ENCODE measurements at places on chromosomes 2 and 18.

DNA sequence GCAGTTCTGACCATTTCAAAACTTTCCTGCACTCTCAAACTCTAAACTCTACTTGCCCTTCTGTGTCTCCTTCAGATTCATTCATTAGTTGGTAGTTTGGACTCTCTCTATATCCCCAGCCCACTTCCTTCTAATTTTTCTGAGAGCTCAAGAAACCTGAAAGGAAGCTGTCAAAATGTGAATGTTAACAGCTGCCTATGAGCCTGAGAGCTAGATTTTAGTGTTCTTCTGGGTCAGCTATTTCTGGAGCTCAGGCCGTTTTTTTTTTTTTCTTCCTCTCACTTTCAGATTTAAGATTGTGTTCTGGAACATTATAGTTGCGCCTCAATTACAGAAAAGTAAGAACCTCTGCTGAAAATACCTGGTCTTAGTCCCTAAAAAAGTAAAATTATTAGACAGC lies 73.1 kb downstream of the RTN4 start:
- peaks cover 27% of the 10 kb centered on the region for H3K36me3 ChIP-seq
- H3K4me1 ChIP-seq = peaks cover 34% of the 10 kb centered on the region
- no peaks in the 10 kb centered on the region for H3K27me3 ChIP-seq
- no peak overlapping the region for H3K27ac ChIP-seq
- no peak overlapping the region for H3K4me3 ChIP-seq

GRCh38 chr18:39366656-39367055 lies 1801.1 kb upstream of the CELF4 start:
- no peaks in the 10 kb centered on the region for H3K36me3 ChIP-seq
- DNase-seq = no peak
- H3K4me3 ChIP-seq = no peak overlapping the region
- peaks cover 2% of the 10 kb centered on the region for H3K27me3 ChIP-seq
- peaks cover 4% of the 10 kb centered on the region for H3K4me1 ChIP-seq
- H3K27ac ChIP-seq = no peak overlapping the region

DNA sequence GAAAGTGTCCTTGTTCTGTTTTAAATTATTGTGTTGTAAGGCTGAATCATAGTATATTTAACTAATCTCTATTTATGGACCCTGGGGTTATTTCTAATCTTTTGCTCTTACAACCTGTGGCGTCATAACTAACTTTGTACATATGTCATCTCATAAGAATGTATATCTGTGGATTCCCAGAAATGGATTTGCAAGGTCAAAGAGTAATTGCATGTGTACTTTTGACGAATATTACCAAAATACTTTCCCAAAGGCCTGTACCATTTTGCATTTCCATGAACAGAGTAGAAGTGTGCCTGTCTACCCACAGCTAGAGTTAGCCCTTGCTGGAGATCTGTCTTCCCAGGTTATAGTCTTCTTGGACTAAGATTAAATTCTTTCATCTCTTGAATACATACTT lies 42.8 kb downstream of the SEMA4F start:
- peaks cover 3% of the 10 kb centered on the region for H3K36me3 ChIP-seq
- DNase-seq = no peak
- no peaks in the 10 kb centered on the region for H3K27me3 ChIP-seq

GRCh38 chr2:108239786-108240185 lies at the start of gene SULT1C3:
Gene SULT1C3, plus strand, starts transcription at chr2:108239968. Its CDS starts 7,227 bp downstream, at chr2:108247195.
- H3K4me1 ChIP-seq = no peaks in the 10 kb centered on the region
- DNase-seq = no peak
- no peak within 1 kb of the TSS for H3K27ac ChIP-seq
- no peaks in the 10 kb centered on the region for H3K27me3 ChIP-seq

- no peaks in the 10 kb centered on the region for H3K36me3 ChIP-seq
- H3K4me1 ChIP-seq = no peaks in the 10 kb centered on the region
- no peak overlapping the region for H3K4me3 ChIP-seq
- H3K27me3 ChIP-seq = peaks cover 7% of the 10 kb centered on the region
- no peak for DNase-seq
These were observed 225.5 kb downstream of the DYSF start for GRCh38 chr2:71678874-71679273.

GRCh38 chr2:46062637-46063412 lies 234.4 kb upstream of the EPAS1 start:
- H3K36me3 ChIP-seq = no peaks in the 10 kb centered on the region

GRCh38 chr18:48161911-48162698 lies 231.6 kb upstream of the SMAD2 start:
- DNase-seq = no peak
- no peak overlapping the region for H3K27ac ChIP-seq
- H3K36me3 ChIP-seq = no peaks in the 10 kb centered on the region

DNA sequence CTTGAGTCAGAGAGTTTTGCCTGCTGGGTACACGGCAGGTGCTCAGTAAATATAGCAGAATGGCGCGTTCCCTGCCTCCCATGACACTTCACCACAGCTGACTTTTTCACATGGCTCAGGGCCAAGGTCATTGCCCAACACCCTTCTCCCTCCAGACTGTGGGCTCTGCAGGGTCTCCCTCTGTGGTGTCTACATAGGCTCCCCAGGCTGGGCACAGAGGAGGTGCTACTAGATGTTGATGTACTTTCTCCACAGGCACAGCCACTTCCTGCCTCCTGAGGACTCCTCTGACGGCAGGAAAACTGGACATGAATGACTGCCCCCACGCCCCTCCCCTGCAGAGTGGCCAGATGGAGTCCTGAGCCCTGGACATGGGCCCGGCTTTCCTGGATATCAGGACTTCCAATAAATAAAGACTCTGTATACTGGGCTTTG lies 4.2 kb downstream of the CHCHD5 start:
- no peak for DNase-seq
- H3K36me3 ChIP-seq = peaks cover 23% of the 10 kb centered on the region
- no peaks in the 10 kb centered on the region for H3K27me3 ChIP-seq
- no peak overlapping the region for H3K27ac ChIP-seq

- DNase-seq = no peak
- H3K4me3 ChIP-seq = no peak overlapping the region
- H3K27me3 ChIP-seq = no peaks in the 10 kb centered on the region
- peaks cover 3% of the 10 kb centered on the region for H3K36me3 ChIP-seq
These were observed 79.2 kb downstream of the NDUFA10 start for GRCh38 chr2:239945751-239946561.

DNA sequence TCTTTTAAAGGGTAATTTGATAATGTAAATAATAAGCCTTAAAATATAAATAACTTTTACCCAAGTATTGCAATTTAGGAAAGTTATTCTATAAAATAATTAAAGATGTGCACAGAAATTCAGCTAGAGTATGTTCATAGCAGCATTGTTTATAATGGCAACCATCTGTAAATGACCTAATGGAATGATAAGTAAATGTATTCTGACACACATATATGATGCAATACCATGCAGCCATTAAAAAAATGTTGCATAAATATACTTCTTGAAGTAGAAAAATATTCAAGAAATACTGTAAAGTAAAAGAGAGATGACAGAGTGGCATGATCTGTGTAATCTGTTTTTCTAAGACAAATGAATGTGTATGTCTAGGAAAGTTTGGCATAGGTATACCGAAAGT lies 545.7 kb downstream of the ZEB2 start:
- H3K27me3 ChIP-seq = no peaks in the 10 kb centered on the region
- no peak overlapping the region for H3K4me3 ChIP-seq
- no peaks in the 10 kb centered on the region for H3K4me1 ChIP-seq

GRCh38 chr2:55877087-55877436 lies 46.5 kb downstream of the EFEMP1 start:
- H3K36me3 ChIP-seq = no peaks in the 10 kb centered on the region
- no peak overlapping the region for H3K27ac ChIP-seq
- H3K4me1 ChIP-seq = no peaks in the 10 kb centered on the region

DNA sequence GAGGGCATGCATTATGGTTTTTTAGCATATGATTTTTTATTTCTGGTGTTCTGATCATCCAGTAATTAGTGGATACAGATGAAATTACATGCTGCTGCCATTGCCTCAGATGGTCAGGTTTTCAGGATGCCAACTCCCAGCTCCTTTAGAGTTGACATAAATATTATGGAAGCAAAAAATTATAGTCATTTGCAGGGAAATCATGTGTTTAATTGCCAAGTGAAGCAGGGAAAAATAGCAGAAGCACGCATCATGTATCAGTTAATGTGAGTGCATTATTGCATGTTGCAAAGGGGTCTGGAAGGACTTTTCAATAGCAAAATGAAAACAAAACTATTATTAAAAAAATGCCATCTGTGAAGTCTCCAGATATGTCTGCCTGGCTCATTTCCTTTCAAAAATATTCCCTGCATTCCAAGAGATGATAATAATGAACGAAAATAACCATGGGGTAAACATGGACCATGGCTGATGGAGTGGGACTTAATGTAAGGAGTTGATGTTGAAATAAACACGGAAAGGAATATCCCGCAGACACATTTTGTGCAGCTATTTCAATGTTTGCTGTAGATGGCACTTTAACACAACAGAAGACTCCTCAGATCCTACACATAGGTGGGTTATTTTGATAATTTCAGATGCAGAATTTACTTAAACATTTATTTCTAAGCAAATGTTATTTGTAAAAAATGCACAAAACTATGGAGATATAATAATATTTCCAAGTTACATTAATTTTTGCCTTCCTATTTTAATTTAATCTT lies 87.7 kb upstream of the DYNAP start:
- H3K27ac ChIP-seq = no peak overlapping the region
- H3K4me1 ChIP-seq = no peaks in the 10 kb centered on the region
- no peaks in the 10 kb centered on the region for H3K36me3 ChIP-seq
- H3K27me3 ChIP-seq = peaks cover 7% of the 10 kb centered on the region

DNA sequence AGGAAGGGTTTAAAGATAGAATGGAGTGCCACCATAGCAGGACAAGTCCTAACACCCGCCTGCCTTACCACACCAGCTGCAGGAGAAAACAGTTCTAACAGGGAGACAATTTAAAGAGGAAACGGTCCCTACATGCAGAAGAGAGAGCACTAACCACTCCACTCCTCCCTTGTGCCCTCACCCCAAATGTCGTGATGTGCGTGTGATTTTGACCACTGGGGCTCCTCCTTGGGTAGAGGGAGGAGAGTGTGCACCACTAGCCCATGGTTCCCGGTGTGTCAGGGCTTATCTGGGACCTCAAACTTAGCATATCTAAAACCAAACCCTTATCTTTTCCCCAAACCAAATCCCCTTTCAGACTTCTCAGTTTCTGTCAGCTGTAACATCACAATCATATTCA lies 105.5 kb upstream of the CCDC68 start:
- no peak overlapping the region for H3K4me3 ChIP-seq
- no peak for DNase-seq
- H3K27me3 ChIP-seq = peaks cover 5% of the 10 kb centered on the region
- no peaks in the 10 kb centered on the region for H3K4me1 ChIP-seq

GRCh38 chr2:53485021-53485728 lies 282.4 kb upstream of the CHAC2 start:
- H3K36me3 ChIP-seq = no peaks in the 10 kb centered on the region
- H3K27ac ChIP-seq = no peak overlapping the region
- H3K27me3 ChIP-seq = peaks cover 3% of the 10 kb centered on the region
- no peak for DNase-seq
- no peak overlapping the region for H3K4me3 ChIP-seq

- H3K4me3 ChIP-seq = no peak overlapping the region
- DNase-seq = no peak
- H3K27ac ChIP-seq = no peak overlapping the region
- no peaks in the 10 kb centered on the region for H3K36me3 ChIP-seq
These were observed 15.3 kb downstream of the KYNU start for GRCh38 chr2:142892715-142893114.

- no peak for DNase-seq
- no peak overlapping the region for H3K4me3 ChIP-seq
- H3K4me1 ChIP-seq = peaks cover 3% of the 10 kb centered on the region
- peaks cover 30% of the 10 kb centered on the region for H3K27me3 ChIP-seq
These were observed 421 bp upstream of the CNTNAP5 start for GRCh38 chr2:124024561-124025170.

GRCh38 chr2:46277431-46278190 lies 19.6 kb upstream of the EPAS1 start:
- H3K27ac ChIP-seq = no peak overlapping the region
- no peak overlapping the region for H3K4me3 ChIP-seq
- H3K27me3 ChIP-seq = peaks cover 13% of the 10 kb centered on the region
- H3K36me3 ChIP-seq = no peaks in the 10 kb centered on the region
- peaks cover 3% of the 10 kb centered on the region for H3K4me1 ChIP-seq
- no peak for DNase-seq

DNA sequence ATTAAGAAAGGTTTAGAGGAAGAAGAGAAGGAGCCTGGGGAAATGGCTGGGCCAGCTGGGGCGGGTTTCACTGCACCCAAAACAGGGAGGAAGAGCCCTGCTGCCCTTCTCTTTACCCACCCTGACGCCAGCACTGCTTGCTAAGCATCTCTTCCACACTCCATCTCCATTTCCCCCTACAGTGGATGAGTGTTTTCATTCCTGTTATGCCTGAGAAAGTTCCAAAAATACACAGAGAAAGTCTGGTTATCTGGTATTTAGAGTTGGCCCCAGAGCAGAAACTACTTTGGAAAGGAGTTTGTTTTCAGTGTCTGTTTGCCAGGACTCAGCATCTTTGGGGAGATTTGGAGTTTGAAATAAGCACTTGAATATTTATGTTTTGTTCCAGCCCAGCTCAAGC lies 451.0 kb downstream of the SLC4A3 start:
- H3K36me3 ChIP-seq = no peaks in the 10 kb centered on the region
- no peak overlapping the region for H3K4me3 ChIP-seq
- peaks cover 2% of the 10 kb centered on the region for H3K27me3 ChIP-seq

GRCh38 chr2:112820343-112820742 lies 16.2 kb downstream of the IL1B start:
- H3K27me3 ChIP-seq = no peaks in the 10 kb centered on the region
- no peak for DNase-seq
- peaks cover 18% of the 10 kb centered on the region for H3K4me1 ChIP-seq
- H3K27ac ChIP-seq = no peak overlapping the region
- H3K36me3 ChIP-seq = no peaks in the 10 kb centered on the region

DNA sequence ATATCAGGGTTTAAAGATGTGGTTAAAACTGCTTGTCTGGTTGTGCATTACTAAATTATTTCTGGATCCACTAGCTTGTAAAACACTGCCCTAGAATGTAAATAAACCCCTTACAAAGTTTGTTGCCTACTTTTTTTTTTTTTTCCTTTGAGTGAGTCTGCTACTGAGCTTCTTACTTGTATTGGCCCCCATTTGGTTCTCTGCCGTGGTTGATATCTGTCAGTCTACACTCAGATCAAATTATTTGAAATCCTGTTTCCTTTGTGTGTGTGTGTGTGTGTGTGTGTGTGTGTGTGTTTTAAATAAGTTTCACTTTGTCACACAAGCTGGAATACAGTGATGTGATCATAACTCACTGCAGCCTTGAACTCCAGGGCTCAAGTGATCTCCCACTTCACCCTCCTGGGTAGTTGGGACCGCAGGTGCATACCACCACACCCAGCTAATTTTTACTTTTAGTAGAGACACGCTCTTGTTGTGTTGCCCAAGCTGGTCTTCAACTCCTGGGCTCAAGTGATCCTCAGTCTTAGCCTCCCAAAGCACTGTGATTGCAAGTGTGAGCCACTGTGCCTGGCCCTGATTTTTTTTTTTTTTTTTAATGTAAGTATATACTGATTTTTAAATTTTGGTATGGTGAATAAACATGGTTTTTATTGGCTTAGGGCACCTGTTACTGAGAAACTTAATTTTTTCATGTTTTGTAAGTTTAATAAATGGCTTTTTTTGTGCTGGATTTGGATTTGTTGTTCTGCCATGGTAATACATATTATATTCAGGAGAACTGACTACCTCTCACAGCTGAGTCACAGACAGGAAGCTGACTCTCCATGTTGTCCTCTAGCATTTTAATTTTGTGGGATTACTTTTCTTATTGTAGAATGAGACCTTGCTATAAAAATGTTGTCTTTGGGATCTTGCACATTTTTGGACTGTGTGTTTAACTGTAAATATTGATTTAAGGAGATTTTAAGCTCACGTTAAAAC lies 48.5 kb downstream of the MAP4K4 start:
- H3K4me1 ChIP-seq = peaks cover 70% of the 10 kb centered on the region
- peaks cover 9% of the 10 kb centered on the region for H3K36me3 ChIP-seq
- peak overlapping the region; percentile 73 for H3K27ac ChIP-seq
- no peaks in the 10 kb centered on the region for H3K27me3 ChIP-seq
- DNase-seq = no peak
- H3K4me3 ChIP-seq = no peak overlapping the region

Measured in activated CD4-positive, alpha-beta T cell treated with anti-CD3 and anti-CD28 coated beads for 36 hours (primary cell).